ENCODE measurements at places on chromosomes 3 and 15.

DNA sequence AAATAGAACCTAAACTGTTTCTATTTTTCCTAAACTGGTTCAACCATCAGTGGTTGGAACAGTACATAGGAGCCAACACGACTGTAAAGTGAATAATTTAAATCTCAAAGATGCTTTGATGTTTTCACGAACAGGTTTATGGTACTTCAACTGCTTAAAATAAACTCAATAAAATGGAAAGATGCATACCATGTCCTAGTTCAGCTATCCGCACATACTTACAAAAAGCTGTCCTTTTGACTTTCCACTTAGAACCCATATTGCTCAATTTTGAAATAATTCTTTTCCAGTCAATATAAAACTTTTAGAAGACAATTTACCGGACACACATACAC lies 902 bp downstream of the CMTM6 start:
- DNase-seq: no peak

DNA sequence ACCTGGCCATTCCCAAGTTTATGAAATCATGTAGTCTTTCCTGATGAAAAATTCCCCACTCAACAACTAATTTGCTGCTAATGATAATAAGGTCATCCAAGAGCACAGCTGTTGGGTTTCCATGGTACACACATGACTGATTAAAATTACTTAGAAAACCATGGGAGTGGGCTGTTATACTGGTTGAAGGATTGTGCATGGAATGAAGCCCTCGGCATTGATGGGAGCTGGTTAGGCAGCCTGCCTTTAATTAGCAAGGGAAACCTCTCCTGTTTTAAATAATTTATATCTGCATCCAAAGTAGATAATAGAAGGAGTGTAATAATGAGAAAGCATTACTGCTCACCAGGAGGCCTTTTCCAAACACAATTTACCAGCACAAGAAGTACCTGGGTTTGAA lies 235.1 kb upstream of the CFAP20DC start:
- DNase-seq: no peak

DNA sequence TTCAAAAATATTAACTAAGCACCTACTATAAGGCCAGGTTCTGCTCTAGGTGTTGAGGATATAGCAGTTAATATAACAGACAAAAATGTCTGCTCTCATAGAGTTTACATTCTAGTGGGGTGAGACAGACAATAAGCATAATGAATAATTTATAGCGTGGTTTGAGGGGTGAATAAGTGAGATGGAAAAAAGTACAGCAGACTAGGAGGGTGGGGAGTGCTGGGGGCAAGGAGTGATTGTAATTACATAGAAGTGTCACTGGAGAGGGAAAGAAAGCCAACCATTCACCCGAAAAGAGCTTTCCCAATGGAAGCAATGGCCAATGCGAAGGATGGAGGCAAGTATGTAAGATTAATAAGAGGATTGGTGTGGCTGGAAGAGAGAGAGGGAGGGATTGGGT lies 552.9 kb upstream of the KCNMB2 start:
- no peak for DNase-seq

GRCh38 chr3:85432081-85432480 lies 473.3 kb downstream of the CADM2 start:
- no peak for DNase-seq

GRCh38 chr3:50617911-50618481 lies 1.0 kb downstream of the MAPKAPK3 start:
- no peak for DNase-seq

- DNase-seq: no peak
Measured at GRCh38 chr15:89034305-89034704, 54.0 kb upstream of the ABHD2 start.

DNA sequence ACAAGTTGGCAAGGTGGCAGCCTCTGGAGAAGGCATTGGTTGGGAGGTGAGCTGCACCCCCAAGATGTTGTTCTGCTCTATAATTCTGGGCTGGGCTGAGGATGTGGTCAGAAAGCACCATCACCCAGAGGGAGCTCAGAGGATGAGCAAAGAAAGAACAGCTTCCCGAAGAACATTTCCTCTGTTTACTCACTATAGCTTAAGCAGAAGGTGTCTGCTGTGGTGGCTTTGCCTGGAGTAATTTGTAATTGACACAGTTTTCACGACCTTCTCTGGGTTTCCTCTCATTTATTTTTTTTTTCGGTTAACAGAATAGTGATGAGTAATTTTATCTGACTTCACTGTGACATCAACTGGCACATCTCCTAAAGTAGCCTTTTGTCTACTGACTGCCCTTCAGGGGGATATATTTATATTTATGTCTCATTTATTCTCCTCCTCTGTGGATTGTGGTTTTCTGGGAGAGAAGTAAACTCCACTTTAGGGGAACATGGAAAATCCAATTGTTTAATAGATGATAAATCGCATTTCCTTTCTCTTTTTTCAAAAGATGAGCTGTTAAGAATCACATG lies 49.5 kb upstream of the ABHD17C start:
- no peak for DNase-seq

DNA sequence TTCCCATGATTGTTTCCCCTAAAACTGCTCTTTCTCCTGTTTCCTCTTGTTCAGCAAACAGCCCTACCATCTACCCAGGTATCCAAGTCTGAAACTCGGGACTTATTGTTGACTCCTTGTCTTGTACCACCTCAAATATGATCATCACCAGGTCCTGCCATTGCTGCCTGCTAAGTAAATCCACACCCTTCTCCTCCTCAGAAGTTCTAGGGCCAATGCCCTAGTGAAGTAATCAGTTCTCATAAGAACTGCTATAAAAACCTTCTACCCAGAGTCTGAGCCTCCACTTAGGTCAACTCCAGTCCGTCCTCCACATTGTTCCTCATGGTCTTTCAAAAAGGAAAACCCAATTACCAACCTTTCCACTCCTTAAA lies 77.0 kb upstream of the IL12A start:
- DNase-seq: no peak

GRCh38 chr3:129281726-129282125 lies 3.1 kb downstream of the HMCES start:
- DNase-seq: no peak

DNA sequence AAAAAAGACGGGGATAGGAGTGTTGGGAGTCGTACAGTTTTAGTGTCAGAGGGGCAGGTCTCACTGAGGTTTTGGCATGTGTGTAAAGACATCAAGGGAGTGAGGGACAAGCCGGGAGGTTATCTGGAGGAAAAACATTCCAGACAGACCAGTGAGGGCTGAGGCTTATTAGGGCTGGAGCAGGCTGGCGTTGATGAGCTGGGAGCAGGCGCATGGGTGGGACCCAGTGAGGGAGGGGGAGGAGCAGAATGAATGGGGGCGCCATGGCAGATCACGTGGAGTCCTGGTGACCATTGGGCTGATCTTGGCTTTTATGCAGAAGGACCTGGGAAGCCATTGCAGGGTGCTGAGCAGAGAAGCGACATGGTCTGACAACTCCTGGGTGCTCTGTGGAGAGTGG lies 180.2 kb downstream of the SLCO3A1 start:
- no peak for DNase-seq

GRCh38 chr3:51933471-51934138 lies 8.1 kb downstream of the RRP9 start:
- DNase-seq: no peak

DNA sequence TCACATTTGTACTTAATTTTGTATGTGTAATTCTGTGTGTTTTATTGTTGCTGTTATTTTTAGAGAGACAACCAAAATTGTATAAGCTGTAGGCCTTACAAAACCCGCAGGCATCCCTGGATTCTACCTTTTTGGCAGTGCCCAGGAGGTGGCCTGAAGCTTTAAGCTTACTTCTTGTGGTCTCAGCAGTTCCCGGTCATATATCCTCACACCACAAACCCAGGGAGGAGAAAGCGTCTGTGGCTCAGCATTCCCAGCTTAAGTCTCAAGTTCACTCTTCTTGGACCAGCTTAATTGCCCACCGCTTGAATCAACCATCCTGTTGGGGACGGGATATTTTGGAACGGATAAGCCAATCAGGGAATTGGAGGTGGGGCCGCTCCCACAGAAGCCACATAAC lies 36.7 kb downstream of the C2CD4A start:
- no peak for DNase-seq

- DNase-seq: no peak
Measured at GRCh38 chr15:61489571-61489970, 260.5 kb upstream of the RORA start.

GRCh38 chr3:187197335-187197649 lies at the start of gene RTP1:
RTP1 (plus strand) TSS chr3:187197486; CDS start chr3:187197516, 30 bp downstream.
- DNase-seq: no peak

GRCh38 chr3:159807137-159808040 lies 181.2 kb upstream of the IL12A start:
- DNase-seq: no peak

GRCh38 chr15:42150219-42150970 lies 6.0 kb downstream of the PLA2G4F start:
- DNase-seq: no peak

DNA sequence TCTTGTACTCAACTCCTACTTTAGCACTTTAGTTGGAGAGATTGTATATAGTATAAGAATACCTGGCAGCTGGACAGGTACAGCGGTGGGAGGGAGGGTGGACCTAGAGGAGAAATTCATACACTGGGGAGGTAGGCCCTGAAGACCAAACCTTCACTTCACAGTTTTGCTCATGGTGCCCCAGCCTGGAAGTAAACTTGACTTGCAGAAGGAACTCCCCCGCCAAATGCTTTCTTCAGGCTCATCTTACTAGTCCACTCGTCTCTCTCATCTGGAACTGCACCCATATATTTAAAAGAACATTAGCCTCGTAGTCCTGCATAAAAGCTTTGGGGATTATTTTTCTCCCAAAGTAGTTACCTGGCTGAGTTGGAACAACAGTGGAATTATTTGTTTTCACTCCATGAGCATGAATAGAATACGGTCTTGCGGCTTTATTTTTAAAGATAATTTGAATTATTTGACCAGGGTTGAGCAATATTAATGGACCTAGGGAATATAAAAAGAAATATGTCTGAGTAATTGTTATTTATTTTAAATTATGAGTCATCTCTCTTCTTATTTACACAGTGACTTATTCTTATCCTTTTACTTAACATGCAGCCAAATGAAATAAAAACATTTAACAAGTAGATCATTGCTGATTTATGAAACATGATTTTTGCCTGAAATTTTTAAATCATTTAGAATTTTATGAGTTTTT lies 25.5 kb upstream of the CP start:
- no peak for DNase-seq

- DNase-seq: no peak
Measured at GRCh38 chr15:32657198-32657883, 15.8 kb downstream of the SCG5 start.

DNA sequence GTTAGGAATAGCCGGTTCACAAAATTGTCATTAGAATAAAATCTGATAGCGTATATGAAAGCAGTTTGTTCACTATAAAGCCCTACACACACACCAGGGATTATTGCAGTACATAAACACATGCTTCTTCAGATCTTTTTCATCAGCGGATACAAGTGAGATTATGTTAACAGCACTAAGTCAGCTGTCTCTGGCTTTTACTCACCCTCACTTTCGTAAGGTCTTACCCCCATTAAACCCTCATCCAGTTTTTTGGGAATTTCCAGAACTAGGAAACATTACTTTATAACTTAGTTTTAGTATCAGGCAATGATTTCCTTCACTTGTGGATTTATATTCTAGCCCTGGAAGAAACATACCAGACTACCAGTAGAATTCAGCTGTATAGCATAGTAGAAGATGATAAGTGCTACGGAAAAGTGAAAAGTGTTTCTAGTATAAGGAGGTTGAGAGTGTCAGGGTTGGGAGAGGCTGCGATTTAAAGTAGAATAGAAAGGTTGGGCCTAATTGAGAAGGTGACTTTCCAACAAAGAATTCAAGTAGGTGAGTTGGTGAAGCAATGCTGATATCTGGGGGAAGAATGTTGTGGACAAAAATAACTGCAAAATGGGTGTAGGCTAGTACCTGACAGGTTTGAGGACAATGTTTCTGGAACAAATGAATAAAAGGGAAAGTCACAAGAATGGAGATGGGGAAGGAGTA lies 22.7 kb downstream of the TMEM207 start:
- no peak for DNase-seq

GRCh38 chr3:62696011-62696410 lies 179.2 kb downstream of the CADPS start:
- no peak for DNase-seq

GRCh38 chr3:37640636-37641375 lies 220.9 kb upstream of the CTDSPL start:
- no peak for DNase-seq

GRCh38 chr3:122785231-122785630 lies 8.4 kb downstream of the HSPBAP1 start:
- no peak for DNase-seq

DNA sequence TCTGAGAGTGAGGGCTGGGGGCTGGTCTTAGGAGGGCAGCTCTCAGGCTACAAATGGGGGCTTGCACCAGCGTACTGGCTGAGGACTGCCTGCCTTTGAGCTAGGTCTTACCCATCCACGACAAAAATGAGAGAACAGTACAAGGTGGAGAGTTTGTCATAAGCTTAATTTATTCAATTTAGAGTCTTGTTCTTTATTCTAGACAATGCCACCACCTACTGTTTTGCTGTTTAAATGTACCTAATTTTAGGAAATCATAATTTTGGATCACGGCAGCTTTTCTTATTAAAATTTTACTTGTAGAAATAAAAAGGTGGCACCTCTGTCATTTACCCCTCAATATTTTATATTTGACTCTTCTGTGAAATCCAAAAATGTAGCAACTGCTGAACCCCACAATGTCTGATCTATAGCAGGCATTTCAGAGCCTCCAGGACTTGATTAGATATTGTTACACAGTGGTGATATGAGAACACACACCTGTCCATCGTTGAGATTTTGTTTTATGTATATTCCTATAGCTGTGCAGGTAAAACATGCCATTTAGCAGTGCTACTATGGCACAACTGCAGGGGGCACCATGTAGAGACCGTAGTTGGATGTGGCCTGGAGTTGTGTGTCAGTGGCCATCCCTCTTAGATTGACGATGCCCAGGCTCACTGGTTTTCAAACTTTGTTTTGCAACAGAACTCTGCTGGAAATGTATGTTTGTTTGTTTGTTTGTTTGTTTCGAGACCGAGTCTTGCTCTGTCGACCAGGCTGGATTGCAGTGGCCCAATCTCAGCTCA lies 88.6 kb downstream of the SLCO3A1 start:
- no peak for DNase-seq

- DNase-seq: no peak
Measured at GRCh38 chr3:177610686-177611633, 413.7 kb upstream of the TBL1XR1 start.
